ENCODE measurements at places on chromosomes 3 and 15. TPM values are rescaled to one million over a fixed set of nuclear protein-coding genes. Genes with fewer than 3 reads are reported as not detected.

- no peak for DNase-seq
Measured at GRCh38 chr3:148839805-148840204, 12.2 kb downstream of the CPB1 start.

DNA sequence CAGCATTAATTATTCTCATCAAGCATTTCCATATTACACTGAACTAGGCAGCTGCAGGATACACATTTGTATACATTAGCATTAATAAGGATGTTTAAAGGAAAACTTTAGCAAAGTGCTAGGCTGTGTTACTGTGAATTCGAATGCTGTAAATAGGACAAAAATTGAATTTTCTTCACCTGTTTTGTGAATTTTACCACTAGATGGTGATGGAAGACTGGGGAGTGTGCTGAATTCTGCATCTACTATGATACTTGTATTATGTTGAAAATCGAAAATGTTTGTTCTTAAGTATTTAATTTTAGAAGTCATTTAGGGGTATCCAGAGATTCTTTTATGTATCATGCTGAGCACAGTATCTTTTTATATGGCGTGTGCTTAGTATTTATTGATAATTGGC is 12.3 kb upstream of the P2RY14 start:
- no peak for DNase-seq

GRCh38 chr3:8769088-8769822 is at the start of gene OXTR:
Gene OXTR, minus strand, starts transcription at chr3:8769613. Its CDS starts 1,426 bp downstream, at chr3:8768187.
- peak; percentile 5 for DNase-seq

- DNase-seq: no peak
Measured at GRCh38 chr3:128178782-128179483, 25.7 kb downstream of the EEFSEC start.

DNA sequence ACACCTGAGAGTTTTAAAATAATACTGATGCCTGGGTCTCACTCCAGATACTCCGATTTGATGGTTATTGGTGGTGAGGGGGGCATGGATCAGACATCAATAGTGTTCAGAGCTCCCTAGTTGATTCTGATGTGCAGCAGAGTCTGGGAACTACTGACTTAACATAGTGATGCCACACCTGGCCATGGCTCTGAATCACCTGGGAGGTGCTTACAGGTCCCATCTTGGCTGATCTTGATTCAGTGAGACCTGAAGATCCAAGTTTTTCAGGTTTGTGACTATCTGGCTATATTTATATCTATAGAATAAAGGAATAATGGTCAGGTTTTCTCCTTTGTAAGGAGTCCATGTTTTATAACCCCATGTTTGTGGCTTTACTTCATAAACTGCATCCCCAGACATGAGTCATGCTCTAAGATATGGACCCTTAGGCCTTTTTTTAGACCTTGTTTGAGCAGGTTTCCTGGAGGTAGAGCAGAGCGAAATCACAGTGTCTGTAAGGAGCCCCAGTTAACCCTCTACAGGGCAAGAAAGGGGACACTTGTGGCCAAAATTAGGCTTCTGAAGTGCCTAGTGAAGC is 101.4 kb downstream of the LARS2 start:
- DNase-seq: no peak

GRCh38 chr15:100186366-100186765 is 155.4 kb downstream of the ADAMTS17 start:
- DNase-seq: no peak

GRCh38 chr15:41848631-41849030 is 10.0 kb downstream of the PLA2G4B start:
- no peak for DNase-seq

DNA sequence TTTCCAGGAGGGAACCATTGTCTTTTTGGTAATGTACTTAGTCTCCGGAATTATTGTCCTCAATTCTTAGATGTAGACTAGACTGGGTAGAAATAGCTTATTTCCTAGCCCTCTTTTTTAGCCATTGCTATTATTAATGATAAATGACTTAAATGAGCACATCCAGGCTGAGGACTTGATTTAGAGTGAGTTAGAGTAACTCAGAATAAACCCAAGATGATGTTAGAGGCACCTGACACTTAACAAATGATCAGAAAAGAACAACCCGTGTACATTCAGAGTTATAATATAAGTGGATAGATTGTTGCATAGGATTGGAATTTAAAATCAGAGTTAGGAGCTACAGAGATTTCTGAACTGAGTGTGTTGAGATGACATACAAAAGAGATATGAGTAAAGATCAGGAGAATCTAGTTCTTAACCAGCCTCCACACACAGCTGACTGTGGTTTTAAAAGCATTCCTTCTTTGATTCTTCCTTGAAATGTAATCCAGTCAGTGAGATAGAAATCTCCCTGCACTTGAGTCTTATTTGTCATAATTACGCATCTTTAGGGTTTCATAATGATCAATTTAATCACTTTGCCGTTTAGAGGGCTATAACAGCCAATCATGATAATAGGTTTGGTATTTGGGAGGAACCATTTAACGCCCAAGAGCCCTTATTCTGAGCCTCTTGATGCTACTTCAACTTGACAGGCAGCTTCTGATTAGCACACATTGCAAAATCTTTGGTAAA is 366.5 kb downstream of the GAP43 start:
- DNase-seq: no peak

GRCh38 chr3:143329567-143330211 is 210.1 kb downstream of the CHST2 start:
- DNase-seq: no peak

- DNase-seq: no peak
Measured at GRCh38 chr3:49724586-49724985, 835 bp upstream of the GMPPB start.

GRCh38 chr15:37028625-37029296 is 71.6 kb downstream of the MEIS2 start:
- DNase-seq: no peak

GRCh38 chr3:22729981-22730380 is 473.1 kb upstream of the UBE2E2 start:
- DNase-seq: no peak

- DNase-seq: no peak
Measured at GRCh38 chr3:183815563-183815940, 9.8 kb downstream of the MAP6D1 start.

GRCh38 chr3:100782348-100782747 is 73.1 kb downstream of the TFG start:
- DNase-seq: no peak

- DNase-seq: no peak
Measured at GRCh38 chr15:65343374-65343981, 34.3 kb downstream of the IGDCC3 start.

- DNase-seq: no peak
Measured at GRCh38 chr3:188274249-188274915, 120.4 kb downstream of the LPP start.

- no peak for DNase-seq
Measured at GRCh38 chr3:187207624-187208023, 10.3 kb downstream of the RTP1 start.

GRCh38 chr3:29332195-29332637 is 51.3 kb downstream of the RBMS3 start:
- DNase-seq: no peak

- DNase-seq: no peak
Measured at GRCh38 chr3:125431391-125431790, 56.3 kb upstream of the ZNF148 start.

The CSPG5 gene
- total RNA-seq: 0.48 TPM

The CASR gene
- not detected for total RNA-seq

The GOLGA6A gene
- total RNA-seq: not detected

The CCNB2 gene
- total RNA-seq: 22.3 TPM

The INO80 gene
- 22.6 TPM for total RNA-seq

The CFAP100 gene
- not detected for total RNA-seq

The PLD1 gene
- 47.6 TPM for total RNA-seq

The GPR149 gene
- not detected for total RNA-seq

The PLA2G4D gene
- total RNA-seq: not detected

The GMPS gene
- total RNA-seq: 47.3 TPM

The PP2D1 gene
- total RNA-seq: not detected
